ENCODE measurements at places on chromosomes 5 and 9.

GRCh38 chr9:102054811-102055210 is 316.4 kb upstream of the GRIN3A start:
- no peak for DNase-seq

GRCh38 chr5:42360056-42360455 is 63.2 kb upstream of the GHR start:
- DNase-seq: no peak

- no peak for DNase-seq
These were observed 58.1 kb downstream of the ICE1 start for GRCh38 chr5:5480481-5481111.

GRCh38 chr5:177364159-177364962 is 6.6 kb downstream of the RGS14 start:
- no peak for DNase-seq

- no peak for DNase-seq
These were observed 37.2 kb upstream of the SH3PXD2B start for GRCh38 chr5:172491481-172491880.

DNA sequence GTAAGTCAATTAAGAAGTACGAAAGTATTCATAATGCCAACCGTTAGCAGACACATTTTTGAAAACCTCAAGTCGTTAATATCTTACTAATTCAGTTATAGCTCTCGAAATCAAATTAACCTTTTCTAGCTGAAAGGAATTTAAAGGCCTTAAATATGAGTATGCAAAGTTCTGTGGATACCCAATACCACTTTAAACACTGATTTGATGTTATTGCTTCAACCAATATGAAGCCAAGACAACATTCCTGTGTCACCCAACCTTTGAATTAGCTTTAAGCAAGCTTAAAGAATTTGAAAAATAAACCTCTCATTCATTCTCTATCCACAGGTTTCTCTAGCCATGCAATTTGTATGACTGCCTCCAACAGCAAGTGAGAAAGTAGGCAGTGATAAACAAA is 204.5 kb downstream of the MCTP1 start:
- DNase-seq: no peak

GRCh38 chr5:60141119-60141518 is 247.6 kb upstream of the PDE4D start:
- no peak for DNase-seq

DNA sequence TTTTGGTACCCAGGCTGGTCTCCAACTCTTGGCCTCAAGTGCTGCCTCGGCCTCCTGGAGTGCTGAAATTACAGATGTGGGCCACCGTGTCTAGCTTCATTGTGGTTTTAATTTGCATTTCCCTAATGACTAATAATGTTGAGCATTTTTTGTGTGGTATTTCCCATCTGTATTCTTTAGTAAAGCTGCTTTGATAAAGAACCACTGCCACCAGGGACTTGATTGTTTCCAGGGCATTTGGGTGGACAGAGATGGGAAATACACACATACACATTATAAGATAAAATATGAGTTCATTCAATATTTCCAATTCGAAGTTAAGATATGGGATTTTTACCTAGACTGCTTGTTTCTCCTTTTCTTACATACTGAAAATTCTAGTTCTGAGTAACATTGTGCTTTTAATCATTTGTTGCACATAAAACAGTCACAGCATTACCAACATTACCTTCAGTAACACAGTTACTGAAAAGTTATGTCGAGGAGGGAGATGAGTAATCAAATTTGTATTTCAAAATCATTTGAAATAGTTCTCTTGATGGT is 28.9 kb downstream of the HABP4 start:
- DNase-seq: no peak

DNA sequence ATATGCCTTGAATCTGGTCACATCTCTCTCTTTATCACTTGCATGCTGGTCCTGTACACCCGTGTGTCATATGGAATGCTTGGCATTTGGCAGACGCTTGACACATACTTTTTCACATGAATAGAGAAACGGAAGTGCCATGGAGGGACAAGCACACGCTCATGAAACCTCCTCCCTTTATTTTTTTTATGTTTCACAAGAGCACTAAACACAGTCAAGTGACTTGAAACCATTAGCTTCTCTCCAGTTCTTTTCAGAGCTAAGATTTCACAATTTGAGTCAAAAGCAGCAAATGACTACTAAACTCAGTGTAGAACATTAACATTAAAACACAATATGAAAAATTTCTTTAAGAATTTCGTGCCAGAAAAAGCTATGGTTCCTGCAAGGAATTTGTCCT is 151.1 kb downstream of the DOCK2 start:
- DNase-seq: no peak

GRCh38 chr9:79801459-79801858 is 229.7 kb downstream of the TLE4 start:
- DNase-seq: no peak

GRCh38 chr5:161138751-161139455 is 286.9 kb upstream of the ATP10B start:
- no peak for DNase-seq

DNA sequence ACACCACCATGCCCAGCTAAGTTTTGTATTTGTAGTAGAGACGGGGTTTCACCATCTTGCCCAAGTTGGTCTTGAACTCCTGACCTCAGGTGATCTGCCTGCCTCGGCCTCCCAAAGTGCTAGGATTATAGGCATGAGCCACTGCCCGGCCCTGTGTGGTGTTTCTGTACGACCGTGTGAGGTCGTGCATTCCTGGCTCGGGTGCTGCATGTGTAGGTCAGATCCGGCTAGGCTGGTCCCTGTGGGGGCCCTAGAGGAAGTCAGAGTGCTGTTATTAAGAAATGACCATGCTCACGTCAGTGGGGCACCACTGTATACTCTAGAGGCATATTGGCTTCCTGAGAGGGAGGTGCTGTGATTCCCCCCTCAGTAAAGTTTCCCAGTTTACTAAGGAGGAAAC is 13.7 kb downstream of the WNK2 start:
- no peak for DNase-seq

DNA sequence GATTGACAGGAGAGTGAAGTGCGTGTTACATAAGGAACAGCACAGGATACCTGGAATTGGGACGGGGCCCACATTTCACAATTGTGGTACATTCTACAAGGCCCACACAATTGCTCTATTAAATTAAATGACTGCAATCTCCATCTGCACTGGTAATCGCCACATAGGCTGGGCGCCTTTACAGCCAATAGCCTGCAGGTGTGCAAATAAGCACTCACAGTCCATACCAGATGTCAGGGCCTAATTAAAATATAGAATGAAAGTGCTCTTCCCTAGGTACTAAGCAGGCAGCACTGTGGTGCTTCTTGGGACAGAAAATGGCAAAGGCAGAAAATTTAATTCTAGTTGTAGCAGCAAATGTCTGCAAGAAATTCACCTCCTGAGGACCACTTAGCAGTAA is 82.7 kb downstream of the ATP10B start:
- no peak for DNase-seq

DNA sequence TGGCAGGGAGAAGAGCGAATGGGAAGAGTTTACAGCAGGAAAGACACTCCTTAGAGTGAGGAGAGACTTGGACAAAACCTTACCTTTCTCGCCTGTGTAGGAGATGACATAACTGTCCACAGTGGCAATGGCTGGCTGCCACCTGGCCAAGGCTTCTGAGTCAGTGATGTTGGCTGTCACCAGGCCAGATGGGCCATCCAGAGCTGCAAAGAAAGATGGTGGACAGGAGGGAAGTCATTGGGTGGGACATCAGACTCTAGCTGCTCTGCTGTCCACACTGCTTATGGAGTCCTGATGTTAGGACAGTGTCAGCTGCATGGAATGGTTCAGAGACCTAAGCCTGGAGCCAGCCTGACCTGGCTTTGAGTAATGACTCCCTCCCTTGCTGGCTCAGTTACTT is 79.8 kb downstream of the TNC start:
- no peak for DNase-seq

GRCh38 chr5:144958002-144958401 is 787.3 kb downstream of the KCTD16 start:
- DNase-seq: no peak

GRCh38 chr5:50843091-50843490 is 176.7 kb downstream of the PARP8 start:
- DNase-seq: no peak

GRCh38 chr5:36570301-36571095 is 35.9 kb upstream of the SLC1A3 start:
- DNase-seq: no peak

DNA sequence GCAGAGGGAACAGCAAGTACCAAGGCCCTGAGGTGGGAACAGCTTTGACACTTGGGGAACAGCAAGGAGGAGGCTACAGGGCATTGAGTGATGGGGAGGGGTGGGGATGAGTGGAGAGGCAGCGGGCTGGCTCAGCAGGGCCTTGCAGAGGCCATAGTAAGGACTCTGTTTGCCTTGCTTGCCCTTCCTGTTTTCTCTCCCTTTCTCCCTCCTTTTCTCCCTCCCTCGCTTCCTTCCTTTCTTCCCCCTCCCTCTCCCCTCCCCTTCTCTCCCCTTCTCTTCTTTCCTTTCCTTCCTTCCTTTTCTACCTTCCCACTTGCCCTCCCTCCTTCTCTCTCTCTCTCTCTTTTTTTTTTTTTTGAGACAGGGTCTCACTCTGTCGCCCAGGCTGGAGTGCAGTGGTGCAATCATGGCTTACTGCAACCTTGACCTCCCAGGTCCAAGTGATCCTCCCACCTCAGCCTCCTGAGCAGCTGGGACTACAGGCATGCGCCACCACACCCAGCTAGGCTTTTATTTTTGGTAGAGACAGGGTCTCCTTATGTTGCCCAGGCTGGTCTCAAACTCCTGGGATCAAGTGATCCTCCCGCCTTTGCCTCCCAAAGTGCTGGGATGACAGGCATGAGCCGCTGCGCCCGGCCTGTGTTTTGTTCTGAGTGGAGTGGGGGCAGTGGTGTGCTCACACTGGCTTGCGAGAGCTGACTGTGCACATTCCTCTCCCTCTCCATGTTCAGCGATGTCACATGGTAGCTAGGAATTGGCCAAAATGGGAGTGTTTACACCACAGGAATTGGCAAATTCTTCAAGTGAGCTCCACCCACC is 17.1 kb downstream of the IER5L start:
- DNase-seq: no peak

DNA sequence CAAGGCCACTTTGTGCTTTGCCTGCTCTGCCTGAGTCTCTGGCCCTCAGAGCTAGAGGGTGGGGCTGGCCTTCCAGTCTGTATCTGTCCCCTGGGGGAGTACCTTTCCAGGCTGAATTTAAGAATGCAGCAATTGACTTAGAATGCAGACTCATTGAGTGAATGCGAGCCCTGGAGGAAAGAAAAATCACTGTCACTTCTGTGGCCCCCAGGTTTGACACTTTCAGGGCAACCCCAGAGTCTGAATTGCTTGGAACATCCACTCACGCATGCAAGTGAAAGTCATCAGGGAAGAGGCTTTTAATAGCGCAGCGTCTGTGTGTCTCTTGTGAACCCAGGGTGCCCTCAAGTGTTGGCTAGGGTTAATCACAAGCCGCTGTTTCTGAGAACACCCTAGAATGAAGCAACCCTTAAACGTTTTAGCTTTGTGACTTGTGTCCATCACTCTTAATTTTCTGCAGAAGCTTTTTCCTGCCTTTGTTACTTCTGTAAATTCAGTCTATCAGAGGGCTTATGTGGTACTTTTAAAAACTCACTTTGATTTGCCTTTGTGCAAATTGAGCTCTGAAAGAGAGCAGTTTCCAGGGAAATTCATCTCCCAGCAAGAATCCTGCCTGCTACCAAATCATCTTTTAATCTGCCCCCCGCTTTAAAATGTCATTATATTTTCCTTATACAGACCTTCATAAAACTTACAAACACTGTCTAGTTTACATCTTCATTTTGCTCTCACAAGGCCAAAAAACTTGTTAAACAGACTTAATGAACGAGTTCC is 146.8 kb upstream of the IQGAP2 start:
- DNase-seq: peak; percentile 41

DNA sequence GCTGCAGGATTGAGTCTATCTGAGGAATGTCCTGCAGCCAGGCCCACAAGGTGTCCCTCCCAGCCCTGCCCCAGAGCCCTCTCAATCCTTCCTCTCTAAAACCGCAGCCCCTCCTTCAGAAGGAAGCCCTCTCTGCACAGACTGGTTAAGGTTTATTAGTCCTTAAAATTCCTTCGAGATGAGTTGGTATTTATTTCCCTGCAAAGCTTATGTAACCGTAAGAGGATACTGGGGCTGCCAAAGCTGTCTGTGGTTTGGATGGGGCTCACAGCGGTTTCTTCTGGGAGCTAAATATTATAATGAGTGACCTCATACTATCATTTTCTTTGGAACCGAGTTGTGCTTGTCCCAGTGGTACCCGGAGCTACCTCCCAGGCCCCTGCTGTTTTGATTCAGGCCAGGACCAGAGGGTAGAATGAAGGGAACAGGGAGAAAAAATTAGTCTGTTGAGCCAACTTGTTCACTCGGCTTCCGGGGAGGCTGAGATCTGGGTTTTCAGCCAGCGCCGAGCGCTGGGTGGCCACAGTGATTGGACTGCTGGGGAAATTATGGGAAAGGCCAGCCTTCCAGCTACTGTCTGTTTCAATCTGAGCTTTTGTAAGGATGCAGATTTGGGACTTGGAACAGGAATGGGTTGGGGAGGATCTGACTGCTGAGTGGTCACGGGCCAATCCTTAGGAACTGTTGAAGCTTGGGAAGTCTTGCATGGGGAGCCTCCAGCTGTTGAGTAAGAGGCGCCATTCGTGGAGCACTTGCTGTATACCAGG is 107.5 kb downstream of the NDFIP1 start:
- no peak for DNase-seq

- DNase-seq: no peak
These were observed 21.0 kb upstream of the CDK7 start for GRCh38 chr5:69213513-69214215.

- DNase-seq: no peak
These were observed 53.0 kb downstream of the DCP2 start for GRCh38 chr5:113029614-113030013.

DNA sequence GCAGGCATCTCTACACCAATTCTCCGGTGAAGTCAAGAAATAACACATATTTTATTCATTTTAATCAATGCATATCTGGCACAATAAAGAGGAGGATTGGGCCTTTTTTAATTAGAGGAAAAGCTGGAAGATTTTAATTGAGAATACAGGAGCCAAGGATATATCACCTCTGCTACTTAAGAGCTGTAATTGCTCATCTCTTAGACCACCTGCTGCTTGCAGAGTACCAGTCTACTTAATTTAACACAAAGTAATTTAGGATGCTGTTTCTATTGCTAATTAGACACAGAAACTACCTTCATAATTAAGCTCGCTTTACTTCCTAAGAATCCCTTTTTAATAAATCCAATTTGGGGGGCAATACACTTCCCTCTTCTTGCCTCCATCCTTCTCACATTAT is 326.9 kb downstream of the TENT4A start:
- no peak for DNase-seq

Measured in activated CD4-positive, alpha-beta T cell treated with anti-CD3 and anti-CD28 coated beads for 1 hour (primary cell).